ENCODE measurements at places on chromosomes 6 and 20. TPM values are rescaled to one million over a fixed set of nuclear protein-coding genes. Genes with fewer than 3 reads are reported as not detected.
A peak's percentile ranks its signal among the peaks of the same experiment; 100 is the strongest.

C4A gene
- 9.0 TPM for total RNA-seq

- no peak for DNase-seq
- no peaks in the 10 kb centered on the region for H3K27me3 ChIP-seq
- H3K27ac ChIP-seq = no peak overlapping the region
These were observed 1.9 kb downstream of the FAM135A start for GRCh38 chr6:70415247-70415646.

- no peak overlapping the region for H3K4me3 ChIP-seq
- H3K27me3 ChIP-seq = no peaks in the 10 kb centered on the region
- no peaks in the 10 kb centered on the region for H3K4me1 ChIP-seq
- DNase-seq = no peak
These were observed 1.6 kb upstream of the ZSCAN12 start for GRCh38 chr6:28401172-28401571.

DNA sequence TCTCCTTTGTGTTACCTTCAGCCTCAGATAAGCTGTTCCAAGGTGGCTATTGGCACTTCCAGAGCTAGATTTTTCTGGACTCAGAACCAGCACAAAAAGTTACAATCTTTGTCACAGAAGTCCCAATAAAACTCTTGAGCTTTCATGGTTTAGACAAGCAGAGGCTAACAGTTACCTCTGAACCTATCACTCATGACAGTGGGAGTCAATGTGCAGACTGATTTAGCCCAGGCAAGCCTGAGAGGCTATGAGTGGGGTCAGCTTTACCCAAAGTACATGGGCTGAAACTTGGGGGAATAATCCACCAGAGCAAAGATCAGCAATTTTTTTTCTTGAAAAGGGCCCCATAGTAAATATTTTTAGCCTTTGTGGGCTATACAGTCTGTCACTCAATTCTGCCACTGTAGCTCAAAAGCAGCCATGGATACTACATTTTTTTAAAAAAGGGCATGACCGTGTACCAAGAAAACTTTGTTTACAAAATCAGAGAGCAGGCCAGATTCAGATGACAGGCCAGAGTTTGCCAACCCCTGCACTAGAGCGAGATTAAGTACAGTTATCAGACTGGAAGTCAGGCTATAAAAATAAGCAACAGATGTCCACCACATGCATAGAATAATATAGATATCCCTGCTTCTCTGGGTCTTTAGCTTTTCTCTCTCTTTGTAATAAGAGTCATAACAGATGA, 20.0 kb downstream of the CCN2 start:
- H3K27ac ChIP-seq = no peak overlapping the region
- no peaks in the 10 kb centered on the region for H3K27me3 ChIP-seq
- H3K36me3 ChIP-seq = no peaks in the 10 kb centered on the region
- no peak overlapping the region for H3K4me3 ChIP-seq

HLA-DRB5 gene
- total RNA-seq = 31.8 TPM

GRCh38 chr20:52312132-52312729, 120.7 kb upstream of the ZFP64 start:
- no peaks in the 10 kb centered on the region for H3K27me3 ChIP-seq
- no peaks in the 10 kb centered on the region for H3K36me3 ChIP-seq
- no peak overlapping the region for H3K4me3 ChIP-seq
- no peak overlapping the region for H3K27ac ChIP-seq
- no peaks in the 10 kb centered on the region for H3K4me1 ChIP-seq
- DNase-seq = peak; percentile 51

KCNK15 gene
- not detected for total RNA-seq

CENPQ gene
- 5.0 TPM for total RNA-seq

DNA sequence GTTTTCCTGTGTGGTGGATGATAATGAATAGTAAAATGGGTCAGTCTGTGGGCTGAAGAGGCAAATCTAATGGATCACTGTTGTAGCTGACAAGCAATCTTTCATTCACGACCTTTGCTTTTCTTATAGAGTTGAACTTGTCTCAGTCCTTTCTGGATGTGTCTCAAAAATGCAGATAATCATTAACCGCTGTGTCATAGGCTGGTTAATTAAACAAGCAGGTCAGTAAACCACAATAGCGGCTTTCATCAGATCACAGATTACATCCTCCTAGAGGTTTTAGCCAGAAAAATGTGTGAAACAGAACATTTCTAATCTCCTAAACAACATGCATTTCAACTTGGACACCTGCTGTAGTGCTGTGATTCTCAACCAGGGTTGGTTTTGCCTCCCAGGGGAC, 2.5 kb upstream of the METTL24 start:
- H3K4me3 ChIP-seq = no peak overlapping the region
- no peak overlapping the region for H3K27ac ChIP-seq
- H3K4me1 ChIP-seq = peaks cover 7% of the 10 kb centered on the region
- peaks cover 7% of the 10 kb centered on the region for H3K27me3 ChIP-seq
- no peaks in the 10 kb centered on the region for H3K36me3 ChIP-seq

POLH gene
- 9.1 TPM for total RNA-seq

DNA sequence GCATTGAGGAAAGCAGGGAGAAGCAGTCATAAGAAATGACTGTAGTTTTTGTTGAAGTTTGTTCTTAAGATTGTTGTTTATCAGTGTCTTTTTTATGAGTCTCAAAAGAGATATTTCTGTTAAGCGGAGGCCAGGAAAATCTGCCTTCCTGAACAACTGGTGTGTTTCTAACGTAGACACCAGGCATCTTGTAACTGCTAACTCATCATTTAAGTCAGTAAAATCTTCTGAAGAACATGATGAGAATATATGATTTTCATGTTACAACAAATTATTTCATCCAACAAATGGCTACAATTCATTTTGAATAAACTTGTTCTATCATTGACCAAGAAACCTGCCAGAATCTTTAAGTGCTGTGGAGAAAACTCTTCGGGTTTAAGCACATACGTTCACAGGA, 84.0 kb downstream of the RPS12 start:
- H3K36me3 ChIP-seq = no peaks in the 10 kb centered on the region
- H3K4me3 ChIP-seq = no peak overlapping the region
- no peak for DNase-seq
- H3K27me3 ChIP-seq = no peaks in the 10 kb centered on the region
- no peaks in the 10 kb centered on the region for H3K4me1 ChIP-seq
- H3K27ac ChIP-seq = no peak overlapping the region

DNA sequence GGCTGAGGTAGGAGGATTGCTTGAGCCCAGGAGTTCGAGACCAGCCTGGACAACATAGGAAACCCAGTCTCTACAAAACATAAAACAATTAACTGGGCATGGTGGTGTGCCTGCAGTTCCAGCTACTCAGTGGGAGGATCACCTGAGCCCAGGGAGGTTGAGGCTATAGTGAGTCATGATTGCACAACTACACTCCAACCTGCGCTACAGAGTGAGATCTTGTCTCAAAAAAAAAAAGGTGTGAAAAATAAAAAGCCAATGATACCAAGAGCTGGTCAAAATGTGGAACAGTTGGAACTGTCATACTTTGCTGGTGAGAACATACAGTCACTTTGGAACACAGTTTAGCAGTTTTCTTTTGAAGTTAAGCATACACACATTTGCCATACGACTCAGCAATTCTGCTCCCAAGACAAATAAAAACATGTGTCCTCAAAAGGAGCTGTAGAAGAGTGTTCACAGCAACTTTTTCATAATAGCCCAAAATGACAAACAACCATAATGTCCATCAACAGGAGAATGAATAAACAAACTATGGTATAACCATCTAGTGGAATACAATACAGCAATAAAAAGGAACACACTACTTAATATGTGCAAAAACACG, 21.6 kb upstream of the FKBP5 start:
- DNase-seq = no peak
- no peaks in the 10 kb centered on the region for H3K36me3 ChIP-seq
- no peak overlapping the region for H3K4me3 ChIP-seq
- no peaks in the 10 kb centered on the region for H3K27me3 ChIP-seq
- no peaks in the 10 kb centered on the region for H3K4me1 ChIP-seq

CENPW gene
- total RNA-seq = 3.9 TPM

DNA sequence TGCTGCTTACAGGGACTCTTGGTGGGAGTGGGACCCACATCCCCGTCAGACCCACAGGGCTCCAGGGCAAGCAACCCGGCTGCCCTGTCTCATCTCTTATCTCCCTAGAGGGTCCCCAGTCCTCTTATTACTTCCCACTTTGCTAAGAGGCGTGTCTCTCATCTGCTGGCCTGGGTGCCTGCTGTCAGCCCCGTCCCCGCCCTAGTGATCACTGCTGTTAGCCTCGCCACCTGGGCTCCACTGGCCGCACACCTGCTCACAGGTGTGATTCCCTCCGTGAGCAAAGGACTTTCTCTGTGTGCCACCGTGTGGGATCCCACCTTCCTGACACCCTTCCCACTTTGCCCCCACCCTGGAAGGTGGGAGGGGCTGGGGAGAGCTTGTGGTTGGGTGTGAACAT, 57.6 kb downstream of the TCP11 start:
- H3K27ac ChIP-seq = no peak overlapping the region
- no peaks in the 10 kb centered on the region for H3K27me3 ChIP-seq
- H3K36me3 ChIP-seq = no peaks in the 10 kb centered on the region
- no peak for DNase-seq
- no peaks in the 10 kb centered on the region for H3K4me1 ChIP-seq

GRCh38 chr20:57953638-57954037, 243.8 kb upstream of the PMEPA1 start:
- H3K4me3 ChIP-seq = no peak overlapping the region
- H3K27me3 ChIP-seq = no peaks in the 10 kb centered on the region
- DNase-seq = no peak
- no peak overlapping the region for H3K27ac ChIP-seq
- H3K4me1 ChIP-seq = no peaks in the 10 kb centered on the region
- H3K36me3 ChIP-seq = no peaks in the 10 kb centered on the region

ARHGAP40 gene
- total RNA-seq = not detected

AK9 gene
- 4.8 TPM for total RNA-seq

DNA sequence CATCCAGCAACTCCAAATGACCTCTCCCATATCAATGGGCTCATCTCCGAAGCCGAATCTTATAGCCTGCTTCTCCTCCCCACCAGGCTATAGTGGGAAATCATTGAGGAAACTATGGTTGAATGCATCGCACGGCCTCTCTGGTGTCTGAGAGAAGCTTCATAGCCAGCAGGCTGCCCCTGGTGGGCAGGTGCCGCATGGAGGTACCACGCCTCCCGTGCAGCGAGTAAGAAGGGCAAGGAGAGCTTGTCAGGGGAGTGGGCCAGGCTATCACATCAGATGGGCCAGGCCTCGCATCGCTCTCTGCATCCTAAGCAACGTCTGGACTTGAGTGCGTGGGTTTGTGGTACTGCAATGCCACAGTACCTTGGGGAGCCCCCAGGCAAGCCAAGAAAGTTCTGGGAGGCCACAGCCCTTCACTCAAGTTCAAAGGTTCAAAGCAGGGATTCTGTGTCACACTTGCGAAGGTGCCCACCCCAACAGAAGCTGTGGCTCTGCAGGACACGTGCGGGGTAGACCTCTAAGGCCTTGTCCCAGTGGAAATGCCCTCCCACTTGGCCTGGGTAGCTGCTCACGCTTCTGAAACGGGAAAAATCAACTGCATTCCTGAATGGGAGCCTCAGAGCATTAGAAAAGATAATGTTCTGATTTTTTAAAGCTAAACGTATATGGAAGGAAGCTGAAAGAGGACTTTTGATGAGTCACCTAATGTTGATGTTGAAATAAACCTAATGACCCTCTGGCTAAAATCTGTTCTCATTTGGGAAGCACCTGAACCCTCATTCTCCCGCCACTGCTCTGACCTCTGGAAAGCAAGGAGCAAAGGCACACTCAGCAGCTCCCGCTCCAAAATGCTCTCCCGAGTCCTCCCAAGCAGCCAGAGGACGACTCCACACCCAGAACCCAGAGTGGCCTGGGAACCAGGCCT, 8.4 kb upstream of the IRF4 start:
- H3K4me1 ChIP-seq = no peaks in the 10 kb centered on the region
- H3K27ac ChIP-seq = no peak overlapping the region
- no peaks in the 10 kb centered on the region for H3K36me3 ChIP-seq
- DNase-seq = no peak
- H3K27me3 ChIP-seq = no peaks in the 10 kb centered on the region
- H3K4me3 ChIP-seq = no peak overlapping the region

DNA sequence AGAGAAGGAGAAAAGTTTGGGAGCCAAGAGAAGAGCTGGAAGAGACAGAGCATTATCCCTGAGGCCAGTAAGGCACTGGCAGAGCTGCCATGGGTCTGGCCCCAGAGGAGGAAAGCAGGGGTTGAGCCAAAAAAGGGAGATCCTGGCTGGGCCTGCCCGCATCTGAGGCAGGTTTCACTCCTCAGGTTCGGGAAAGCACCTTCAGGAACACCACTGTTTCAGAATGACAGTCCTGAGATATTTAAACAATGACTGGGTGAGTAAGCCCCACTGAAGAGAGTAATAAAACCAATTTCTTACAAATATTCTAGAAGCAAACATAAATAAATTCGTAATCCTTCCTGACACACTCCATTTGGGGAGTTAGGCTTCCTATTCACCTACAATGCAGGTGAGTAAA, 152.2 kb downstream of the BACH2 start:
- no peak for DNase-seq
- H3K4me3 ChIP-seq = no peak overlapping the region
- H3K27ac ChIP-seq = no peak overlapping the region
- no peaks in the 10 kb centered on the region for H3K4me1 ChIP-seq

- H3K4me3 ChIP-seq = no peak overlapping the region
- DNase-seq = no peak
- no peaks in the 10 kb centered on the region for H3K36me3 ChIP-seq
- no peaks in the 10 kb centered on the region for H3K27me3 ChIP-seq
These were observed 24.6 kb downstream of the TBX18 start for GRCh38 chr6:84739866-84740208.

GRCh38 chr6:35486005-35486925, 10.6 kb downstream of the TEAD3 start:
- no peak for DNase-seq
- H3K27ac ChIP-seq = no peak overlapping the region
- H3K4me1 ChIP-seq = no peaks in the 10 kb centered on the region
- no peaks in the 10 kb centered on the region for H3K27me3 ChIP-seq
- H3K36me3 ChIP-seq = no peaks in the 10 kb centered on the region

JPH2 gene
- total RNA-seq = not detected

DNA sequence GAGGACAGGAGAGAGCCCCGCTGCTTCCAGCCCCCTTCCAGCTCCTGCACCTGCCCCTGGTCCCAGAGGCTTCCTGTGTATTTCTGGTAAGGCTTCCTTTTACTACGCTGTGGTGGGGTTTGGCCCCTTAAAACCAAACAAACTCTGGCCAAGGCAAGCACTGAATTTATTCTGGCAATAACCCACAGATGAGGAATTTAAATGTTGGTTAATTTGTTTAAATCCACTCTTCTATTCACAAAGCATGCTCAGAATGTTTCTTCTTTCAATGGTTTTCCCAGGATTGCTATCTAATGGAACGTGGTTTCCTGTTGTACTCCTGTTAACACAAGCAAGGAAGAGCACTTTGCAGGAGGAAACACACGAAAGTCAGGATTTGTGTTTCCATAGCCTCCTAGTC, 236.5 kb upstream of the FOXQ1 start:
- DNase-seq = no peak
- H3K27me3 ChIP-seq = no peaks in the 10 kb centered on the region
- H3K4me3 ChIP-seq = no peak overlapping the region
